GM12892 (cell line): ENCODE measurements at places on chromosomes 1 and 21.

- no peak for DNase-seq
These were observed 487.5 kb upstream of the CHRM3 start for GRCh38 chr1:238898856-238899255.

GRCh38 chr1:184354719-184355118, 32.1 kb upstream of the C1orf21 start:
- no peak for DNase-seq

- DNase-seq, result no peak
These were observed 48.4 kb upstream of the C1orf198 start for GRCh38 chr1:230916587-230917283.

- DNase-seq, result no peak
These were observed 61.7 kb downstream of the CASQ2 start for GRCh38 chr1:115706587-115707425.

GRCh38 chr1:45116340-45116739, 90.1 kb downstream of the ZSWIM5 start:
- no peak for DNase-seq

GRCh38 chr21:25501462-25501861, 105.8 kb downstream of the MRPL39 start:
- DNase-seq, result no peak

DNA sequence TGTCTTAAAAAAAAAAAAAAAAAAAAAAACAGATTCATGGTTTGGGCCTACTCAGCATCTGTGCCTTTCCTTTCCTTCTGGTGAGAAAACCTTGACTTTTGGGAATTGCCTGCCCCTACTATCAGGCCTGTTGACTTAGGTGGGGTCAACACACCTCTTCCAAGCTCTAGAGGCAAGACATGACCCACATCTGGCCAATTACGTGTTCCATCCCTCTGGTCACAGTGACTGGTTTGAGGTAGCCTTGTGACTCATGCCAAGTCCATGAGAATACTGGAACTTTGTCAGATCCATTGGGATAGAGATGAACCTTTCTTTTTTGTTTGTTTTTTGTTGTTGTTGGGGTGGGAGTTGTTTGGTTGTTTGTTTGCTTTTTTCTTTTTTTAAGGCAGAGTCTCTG, 37.3 kb upstream of the KHDRBS1 start:
- DNase-seq, result no peak

DNA sequence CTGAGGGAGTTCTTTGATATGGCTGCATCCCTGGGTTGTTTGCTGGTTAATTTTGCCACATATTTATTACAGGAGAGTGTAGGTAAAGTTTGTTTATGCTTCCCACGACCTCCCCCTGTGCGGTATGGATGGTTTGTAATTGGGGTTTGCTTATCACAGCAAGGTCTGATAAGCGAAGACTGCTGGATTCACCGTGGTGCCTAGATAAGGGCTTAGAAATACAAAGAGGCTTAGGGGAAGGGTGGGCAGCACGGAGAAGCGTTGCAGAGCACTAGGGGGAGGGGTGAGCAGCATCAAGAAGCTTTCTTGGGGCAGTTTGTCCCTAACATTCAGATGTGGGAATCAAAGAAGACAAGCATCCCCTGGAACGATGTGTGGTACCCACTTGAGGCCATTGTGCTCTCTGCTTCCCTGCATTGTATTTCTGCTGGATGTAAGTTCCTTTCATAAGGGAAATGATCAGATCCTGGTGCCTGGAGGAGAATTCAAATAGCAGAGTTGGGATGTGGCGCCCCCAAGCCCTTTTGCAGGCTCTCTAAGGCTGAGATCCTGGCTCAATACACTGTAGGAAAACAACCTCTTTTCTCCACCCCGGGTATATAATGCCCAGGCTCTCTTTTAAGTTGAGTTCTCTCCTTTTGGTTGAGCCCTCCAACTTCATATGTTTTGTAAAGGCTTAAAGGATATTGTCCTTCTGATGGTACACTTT, 598.1 kb upstream of the ADGRL4 start:
- DNase-seq, result no peak

GRCh38 chr1:100627936-100628335, 90.0 kb downstream of the GPR88 start:
- no peak for DNase-seq

- DNase-seq, result no peak
These were observed 16.2 kb downstream of the RHOU start for GRCh38 chr1:228751360-228752098.

- no peak for DNase-seq
These were observed 80.0 kb downstream of the USP25 start for GRCh38 chr21:15809818-15810217.

- DNase-seq, result no peak
These were observed 40.6 kb downstream of the SRRM1 start for GRCh38 chr1:24683713-24684162.

GRCh38 chr21:19198801-19199200, 795.2 kb upstream of the TMPRSS15 start:
- DNase-seq, result no peak

DNA sequence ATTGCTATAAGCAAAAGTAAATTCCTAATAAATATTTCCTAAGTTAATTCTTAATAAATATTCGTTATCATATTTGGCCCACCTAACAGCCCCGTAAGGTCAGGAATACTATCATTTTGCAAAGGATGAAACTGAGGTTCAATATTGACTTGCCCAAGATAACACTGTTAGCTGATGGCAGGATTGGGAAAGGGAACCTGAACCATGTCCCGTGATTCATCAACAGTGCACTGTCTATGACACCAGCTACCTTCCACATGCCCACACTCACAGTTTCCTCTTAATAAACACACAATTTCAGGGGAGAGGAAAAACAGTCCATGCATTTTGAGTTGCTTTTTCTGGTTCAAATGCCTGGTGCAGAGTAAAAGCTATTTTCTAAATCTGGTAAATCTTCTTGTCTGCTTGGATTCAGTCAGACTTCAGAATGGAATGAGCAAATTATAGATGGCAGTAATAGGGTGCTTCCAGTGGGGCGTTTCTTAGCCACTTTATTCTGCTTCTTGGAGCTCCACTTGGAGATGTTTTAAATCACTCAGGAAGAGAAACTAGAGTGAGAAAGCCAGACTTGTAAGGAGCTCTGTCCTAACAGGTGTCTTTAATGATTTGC, 354.6 kb downstream of the PDE4B start:
- DNase-seq, result no peak

DNA sequence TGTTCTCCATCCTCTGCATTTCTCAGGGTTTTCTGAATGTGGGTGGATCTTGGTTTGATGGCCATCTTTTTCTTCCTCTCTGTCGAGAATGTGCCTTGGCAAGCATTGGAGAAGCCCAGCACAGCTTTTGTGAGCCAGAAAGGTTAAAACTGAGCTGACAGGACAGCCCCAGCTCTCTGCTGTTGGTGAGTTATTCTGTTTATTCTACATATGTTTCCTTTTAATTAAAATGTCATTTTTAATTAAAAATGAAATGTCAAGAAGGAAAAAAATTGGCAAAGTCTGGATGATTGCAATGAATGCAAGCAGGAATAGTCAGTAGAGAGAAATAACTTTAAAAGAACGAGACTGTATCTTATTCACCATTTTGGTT, 325.8 kb downstream of the PTBP2 start:
- DNase-seq, result no peak

- no peak for DNase-seq
These were observed 4.5 kb downstream of the PRDM15 start for GRCh38 chr21:41874611-41875010.

DNA sequence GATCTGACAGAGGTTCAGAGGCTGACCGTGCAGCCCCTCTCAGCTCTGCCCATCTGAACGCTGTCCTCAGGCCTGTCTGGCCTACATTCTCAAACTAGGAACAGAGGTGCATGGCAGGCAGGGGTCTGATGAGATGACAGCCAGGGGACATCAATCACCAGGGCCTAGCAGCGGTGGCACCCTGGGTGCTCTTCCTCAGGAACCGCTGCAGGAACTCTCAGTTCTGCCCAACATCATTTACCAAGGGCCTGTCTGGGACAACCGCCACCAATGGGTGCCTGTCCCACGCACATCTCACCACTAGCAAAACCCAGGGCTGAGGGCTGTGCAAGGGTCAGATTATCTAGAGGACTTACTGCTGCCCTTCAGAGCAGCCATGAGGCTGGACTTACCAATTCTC, 245.7 kb downstream of the TOMM20 start:
- no peak for DNase-seq

DNA sequence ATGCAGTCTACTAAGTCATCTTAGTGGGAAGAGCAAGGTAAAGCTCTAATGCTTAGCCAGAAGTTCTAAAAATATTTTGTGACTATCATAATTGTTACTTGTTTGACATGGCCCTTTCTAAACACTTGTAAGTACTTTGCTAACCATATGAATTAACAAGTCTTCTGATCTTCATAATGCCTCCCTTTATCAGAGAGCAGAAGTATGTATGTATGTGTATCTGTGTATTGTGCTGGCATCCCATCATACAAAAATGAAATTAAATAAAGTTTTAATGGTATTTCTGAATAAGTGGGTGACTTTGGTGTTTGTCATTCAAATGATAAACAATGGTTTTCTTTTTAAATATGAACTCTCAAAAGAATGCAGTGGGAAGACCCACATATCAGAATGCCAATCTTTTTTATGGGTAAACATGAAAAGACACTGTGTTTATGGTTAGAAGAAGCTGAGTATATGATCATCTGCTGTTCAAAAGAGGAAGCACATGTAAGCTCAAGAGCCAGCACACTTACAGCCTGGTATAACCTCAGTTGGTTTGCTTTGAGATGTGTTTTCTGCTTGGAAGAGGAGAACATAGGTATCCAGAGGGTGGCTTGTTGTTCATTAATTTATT, 159.6 kb downstream of the CLEC20A start:
- DNase-seq, result no peak

GRCh38 chr1:239250353-239251035, 135.9 kb upstream of the CHRM3 start:
- DNase-seq, result no peak

DNA sequence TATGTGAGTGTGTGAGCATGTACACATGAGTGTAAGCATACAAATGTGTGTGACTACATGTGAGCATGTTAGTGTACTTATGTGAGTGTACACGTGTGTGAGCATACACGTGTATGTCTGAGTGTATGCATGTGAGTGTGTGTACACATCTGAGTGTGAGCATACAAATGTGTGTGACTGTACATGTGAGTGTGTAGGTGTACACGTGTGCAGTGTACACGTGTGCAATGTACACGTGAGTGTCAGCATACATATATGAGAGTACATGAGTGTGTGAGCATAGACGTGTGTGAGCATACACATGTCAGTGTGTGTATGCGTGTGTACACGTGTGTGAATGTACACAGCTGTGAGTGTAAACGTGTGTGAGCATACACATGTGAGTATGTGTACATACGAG, 170.6 kb downstream of the HUNK start:
- no peak for DNase-seq

DNA sequence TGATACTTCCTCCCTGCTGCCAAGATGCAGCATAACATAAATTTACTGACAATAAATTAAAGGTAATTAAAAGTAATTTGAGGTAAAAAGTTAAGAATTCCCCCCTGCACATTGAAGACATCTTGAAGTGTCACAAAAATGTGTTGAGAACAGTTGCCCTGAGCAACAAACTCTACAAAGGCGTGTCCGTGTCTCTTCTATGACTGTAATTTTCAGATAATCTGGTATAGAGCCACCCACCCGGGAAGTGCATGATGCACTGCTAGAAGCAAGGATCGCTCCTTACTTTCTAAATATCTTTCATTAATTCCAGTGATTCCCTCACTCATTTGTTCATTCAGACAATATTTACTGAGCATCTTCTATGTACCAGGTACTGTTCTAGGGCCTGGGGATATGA, 11.0 kb upstream of the CASQ1 start:
- no peak for DNase-seq

GRCh38 chr1:169779970-169780369, 14.7 kb downstream of the METTL18 start:
- no peak for DNase-seq

GRCh38 chr1:169723763-169724162, 10.1 kb downstream of the SELE start:
- DNase-seq, result no peak

DNA sequence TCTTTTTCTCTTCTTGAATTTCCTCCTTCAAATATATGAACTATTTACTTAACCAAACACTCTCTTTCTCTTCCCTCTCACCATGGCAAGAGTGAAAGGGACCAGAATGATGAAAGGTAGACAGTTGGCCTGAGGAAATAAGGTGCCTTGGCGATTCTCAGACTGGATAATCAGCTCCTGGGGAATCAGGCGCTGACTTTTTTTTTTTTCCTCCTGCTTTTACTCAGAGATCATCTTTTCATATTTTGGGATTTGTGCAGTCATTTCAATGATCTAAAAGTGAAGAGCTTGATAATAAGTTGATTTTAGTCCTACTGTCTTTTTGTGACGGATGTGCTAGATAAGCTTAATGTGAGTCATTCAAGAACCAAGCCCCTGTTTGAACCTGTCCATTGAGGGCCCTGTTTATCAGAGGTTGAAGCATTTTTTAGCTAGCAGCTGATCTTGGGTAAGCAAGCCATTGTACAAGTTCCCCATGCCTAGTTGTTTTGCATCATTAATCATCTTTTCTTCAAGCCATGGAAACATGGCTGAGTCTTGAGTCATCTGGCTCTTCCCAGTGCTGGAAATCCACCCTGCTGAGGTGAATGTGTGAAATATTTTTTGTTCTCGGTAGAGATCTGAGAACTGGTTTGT, 40.8 kb downstream of the ITSN1 start:
- no peak for DNase-seq

GRCh38 chr1:14815175-14815877, 216.8 kb downstream of the KAZN start:
- no peak for DNase-seq

- no peak for DNase-seq
These were observed 135.8 kb downstream of the MAP3K21 start for GRCh38 chr1:233463333-233463732.

DNA sequence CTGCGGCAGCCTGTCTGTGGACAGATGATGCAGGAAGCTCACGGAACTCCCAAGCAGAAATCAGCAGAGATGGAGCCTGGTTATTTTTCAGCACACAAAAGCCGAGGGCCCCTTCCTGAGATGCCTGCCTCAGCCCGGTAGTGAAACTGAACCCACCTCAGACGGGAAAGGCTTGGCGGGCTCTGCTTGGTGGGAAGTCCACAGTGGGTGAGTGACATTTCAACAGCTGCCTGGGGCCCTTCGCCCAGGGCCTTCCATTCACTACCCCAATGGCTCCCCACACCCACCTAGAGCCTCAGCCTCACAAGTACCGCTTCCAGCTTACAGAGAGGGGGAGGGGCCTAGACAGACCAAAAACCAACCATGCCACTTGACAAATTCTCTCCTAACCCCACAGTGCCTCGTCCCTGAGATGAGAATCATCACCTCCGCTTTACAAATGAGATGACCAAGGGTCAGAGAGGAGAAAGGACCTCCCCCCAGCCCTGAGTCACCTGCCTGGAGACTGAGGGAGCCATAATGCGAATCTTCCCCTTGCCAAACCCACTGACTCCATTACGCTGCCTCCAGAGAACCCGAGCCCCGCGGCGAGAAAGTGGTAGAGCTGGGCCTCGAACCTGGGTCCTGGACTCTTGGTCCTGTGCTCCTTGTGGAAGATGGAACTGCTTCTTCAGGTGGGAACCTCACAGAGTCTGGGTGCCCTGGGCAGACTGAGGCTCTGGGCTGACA, 3.4 kb upstream of the ECE1 start:
- peak; percentile 41 for DNase-seq
